Activated naive CD4-positive, alpha-beta T cell treated with anti-CD3 and anti-CD28 coated beads, Interleukin-2, amount 50 U/mL, for 16 hours (primary cell): ENCODE measurements at places on chromosomes 7 and 10.
A peak's percentile ranks its signal among the peaks of the same experiment; 100 is the strongest.

DNA sequence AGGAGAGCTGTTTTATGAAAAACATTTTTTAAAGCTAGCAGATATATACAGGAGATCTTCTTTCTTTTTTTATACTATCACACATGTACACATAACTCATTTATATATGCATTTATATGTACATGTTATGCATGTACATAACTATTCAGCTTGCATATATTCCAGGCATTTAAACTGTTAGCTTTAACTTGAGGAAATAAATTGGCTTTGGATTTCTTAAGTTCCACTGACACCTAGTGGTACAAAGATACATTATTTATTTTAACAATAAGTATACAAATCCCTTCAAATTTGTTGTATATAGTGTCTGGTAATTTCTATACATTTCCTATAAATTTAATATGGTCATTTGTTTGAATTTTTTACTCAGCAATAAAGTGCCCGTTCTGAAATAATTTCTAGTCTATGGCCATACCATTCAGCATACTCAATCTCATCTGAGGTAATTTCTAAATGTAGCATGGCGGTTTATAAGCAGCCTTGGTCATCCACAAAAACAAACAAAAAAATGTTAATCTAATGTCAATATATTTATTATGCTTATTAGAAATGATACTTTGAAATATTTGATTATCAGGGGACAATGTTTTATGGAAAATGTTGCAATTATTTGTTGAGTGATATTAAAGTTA lies 11.6 kb downstream of the ZDHHC6 start:
- DNase-seq: no peak

GRCh38 chr7:70589590-70589989 lies 542.4 kb upstream of the GALNT17 start:
- no peak for DNase-seq

GRCh38 chr10:75531571-75532031 lies 100.2 kb downstream of the LRMDA start:
- DNase-seq: no peak

DNA sequence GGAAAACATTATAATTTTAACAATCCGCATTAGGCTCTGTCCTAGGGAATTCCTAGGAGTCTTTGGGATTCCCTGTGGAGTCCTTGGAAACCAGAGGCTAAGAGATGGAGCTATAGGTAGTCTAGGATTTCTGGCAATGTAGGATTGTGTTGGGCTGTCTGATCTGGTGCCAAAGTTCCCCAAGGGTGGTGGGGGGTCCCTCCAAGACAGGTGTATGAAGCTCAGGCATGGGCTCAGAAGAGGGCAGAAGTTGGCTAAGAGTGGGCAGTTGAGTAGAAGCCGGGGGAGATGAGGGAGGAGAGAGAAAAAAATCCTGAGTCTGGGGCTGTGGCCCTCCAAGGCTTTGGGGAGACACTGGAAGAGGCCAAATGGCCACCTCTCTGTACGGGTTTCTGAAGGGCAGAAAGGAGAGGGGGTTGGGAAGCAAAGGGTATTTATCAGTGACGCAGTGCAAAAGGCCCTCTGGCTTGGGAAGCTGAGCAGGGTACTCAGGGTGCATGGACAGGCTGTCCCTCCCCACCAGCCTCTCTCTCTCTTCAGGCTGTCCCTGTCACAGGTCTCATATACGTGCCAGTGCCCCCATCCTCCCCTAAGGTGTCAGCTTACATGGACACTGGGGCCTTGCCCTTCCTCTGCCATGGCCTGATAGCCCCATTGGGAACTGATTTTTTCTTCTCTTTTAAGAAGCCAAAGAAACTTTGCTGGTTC lies 929 bp downstream of the HOXA6 start:
- no peak for DNase-seq

DNA sequence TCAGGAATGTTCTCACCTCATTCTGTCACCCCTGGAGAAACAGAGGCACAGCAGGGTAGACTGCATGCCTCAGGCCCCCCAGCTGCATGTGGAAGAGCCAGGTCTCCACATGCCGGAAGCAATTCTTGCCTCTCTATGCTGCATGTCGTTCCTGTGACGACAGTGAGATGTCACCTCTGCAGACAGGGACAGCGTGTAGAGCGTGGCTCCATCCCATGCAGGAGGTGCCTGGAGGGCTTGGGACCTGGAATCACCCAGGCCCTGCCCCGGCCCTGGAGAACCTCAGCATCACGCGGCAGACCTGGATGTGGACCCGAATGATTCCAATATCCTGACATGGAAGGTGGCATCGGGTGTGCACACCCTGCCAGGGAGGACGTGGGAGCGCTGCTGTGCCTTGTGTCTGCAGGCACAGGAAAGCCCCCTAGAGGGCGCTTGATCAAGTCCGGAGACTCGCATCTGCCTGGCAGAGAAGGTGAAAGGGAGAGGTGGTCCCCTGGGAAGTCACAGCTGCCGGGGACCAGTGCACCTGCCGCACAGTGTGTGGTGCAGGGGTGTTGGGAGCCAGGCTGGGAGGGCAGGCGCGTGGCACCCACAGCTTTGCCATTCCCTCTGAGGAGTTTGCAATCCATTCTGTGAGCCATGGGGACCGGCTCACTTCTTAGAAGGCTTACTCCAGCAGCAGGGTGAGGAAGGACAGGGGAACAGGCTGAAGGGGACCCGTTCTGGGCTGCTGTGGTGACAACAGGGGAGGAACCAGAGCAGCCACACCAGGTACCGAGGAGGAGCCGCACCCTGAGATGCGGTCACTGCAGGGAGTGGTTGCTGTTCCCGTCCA lies 45.3 kb upstream of the EN2 start:
- peak; percentile 48 for DNase-seq

DNA sequence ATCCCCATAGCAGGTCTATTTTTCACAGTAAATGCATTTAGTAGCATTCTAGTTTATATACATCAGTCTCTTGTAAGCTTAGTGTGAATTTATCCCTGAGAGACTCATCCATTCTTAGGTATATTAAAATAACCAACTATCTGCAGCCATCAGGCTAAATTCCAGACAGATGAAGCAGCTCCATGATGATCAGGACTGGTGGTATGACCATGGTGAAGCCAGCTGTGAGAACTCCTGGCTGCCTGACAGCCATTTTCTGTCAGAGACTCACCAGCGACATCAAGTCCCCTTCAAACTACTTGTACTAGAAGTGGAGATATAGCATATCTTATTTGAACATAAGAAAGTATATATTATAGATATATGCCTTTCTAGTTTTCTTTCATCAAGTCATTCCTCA lies 70.3 kb upstream of the GSDME start:
- no peak for DNase-seq

DNA sequence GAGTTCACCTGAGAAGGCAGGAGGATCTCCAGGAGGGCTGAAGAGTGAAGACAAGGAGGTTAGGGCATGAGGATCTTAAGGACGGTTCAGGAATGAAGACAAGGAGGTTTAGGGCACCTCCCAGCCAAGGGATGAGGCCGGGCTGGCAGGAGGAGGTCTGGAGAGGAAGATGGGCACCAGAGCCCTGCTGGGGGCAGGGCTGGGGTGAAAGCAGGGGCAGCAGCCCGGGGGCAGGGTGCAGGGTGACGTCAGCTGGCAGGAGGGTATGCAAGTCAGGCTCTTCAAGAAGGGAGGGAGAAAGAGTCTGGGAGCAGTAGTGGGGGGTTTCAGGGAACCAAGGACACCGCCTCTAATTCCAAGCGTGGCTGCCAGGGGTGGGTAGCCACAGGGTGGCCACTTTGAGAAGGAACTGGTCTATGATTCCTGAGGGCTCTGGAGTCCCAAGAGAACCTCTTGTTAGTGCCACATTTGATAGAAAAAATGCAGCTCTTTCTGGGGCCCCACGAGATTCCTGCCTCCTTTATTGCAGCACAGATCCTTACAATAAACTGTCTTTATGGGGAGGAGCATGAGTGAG lies 101.6 kb downstream of the C10orf90 start:
- no peak for DNase-seq

DNA sequence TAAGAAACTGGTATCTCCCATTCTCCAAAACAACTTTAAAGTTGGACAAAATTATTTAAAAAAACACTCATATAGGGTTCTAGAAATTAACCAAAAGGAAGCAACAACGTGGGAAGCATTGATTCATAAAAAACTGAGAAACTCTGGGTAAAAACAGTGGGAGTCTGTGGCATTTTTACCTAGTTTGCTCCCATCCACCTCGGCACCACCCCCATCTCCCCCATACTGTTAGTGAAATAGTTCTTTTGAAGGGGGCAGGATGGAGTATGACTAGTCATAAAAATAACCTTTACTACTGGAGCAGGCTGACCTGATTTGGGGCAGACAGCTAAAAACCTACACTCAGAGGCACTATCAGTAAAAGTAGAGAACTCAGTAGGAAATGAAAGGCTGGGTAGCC lies 123.2 kb downstream of the AVL9 start:
- DNase-seq: no peak

GRCh38 chr7:46461334-46461777 lies 540.3 kb upstream of the IGFBP3 start:
- DNase-seq: no peak

DNA sequence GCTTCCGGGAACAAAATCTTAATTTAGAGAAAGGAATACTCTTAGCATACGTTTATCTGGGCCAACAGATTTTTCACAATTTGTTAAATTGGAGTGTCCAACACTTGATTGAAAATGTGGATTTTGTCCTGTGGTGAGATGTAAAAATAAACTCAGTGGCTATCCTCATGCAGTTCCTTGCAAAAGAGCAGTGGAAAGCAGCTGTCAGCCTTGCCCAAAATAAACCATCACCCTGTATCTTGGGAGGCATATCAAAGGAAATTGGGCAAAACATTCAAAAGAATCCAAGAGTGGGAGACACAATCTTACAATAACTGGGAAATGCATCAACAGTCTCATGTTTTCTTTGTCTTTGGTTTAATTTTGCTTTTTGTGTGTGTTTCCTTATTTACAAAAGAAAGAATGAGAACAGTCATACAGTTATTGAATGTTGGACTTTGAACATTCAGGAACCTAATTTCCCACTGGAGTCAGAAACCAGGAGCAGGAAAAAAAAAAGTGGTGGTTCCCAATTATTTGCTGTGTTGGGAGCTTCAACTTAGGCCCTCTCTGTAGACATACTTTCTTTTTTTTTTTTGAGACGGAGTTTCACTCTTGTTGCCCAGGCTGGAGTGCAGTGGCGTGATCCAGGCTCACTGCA lies 44.4 kb upstream of the DGKI start:
- no peak for DNase-seq

- DNase-seq: no peak
Measured at GRCh38 chr10:62456611-62457101, 82.5 kb downstream of the ZNF365 start.

- DNase-seq: no peak
Measured at GRCh38 chr10:100131571-100131970, 49.9 kb upstream of the CPN1 start.

GRCh38 chr7:157905651-157906461 lies 569.1 kb downstream of the DNAJB6 start:
- DNase-seq: no peak

GRCh38 chr10:119299531-119299930 lies 92.2 kb downstream of the GRK5 start:
- DNase-seq: no peak

DNA sequence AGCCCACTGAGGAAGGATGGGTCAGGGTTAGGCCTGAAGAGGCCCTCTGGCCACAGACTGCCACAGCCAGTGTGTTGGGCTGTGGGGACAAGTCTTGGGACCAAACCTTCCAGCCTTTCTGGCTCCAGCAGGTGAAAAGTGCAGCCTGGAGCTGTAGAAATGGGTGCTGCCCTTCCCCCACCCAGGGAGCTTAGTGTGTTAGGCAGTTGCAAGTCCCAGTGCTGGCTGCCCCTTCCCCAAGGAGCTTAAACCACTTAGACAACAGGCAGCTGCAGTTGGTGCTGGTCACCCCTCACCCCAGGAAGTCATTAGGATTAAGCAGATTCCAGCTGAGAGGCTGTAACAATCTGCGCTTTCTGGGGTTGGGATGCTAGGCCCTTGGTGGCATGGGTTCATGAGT lies 563.3 kb downstream of the NRG3 start:
- no peak for DNase-seq

- no peak for DNase-seq
Measured at GRCh38 chr10:70903262-70903921, 15.0 kb upstream of the PCBD1 start.

- no peak for DNase-seq
Measured at GRCh38 chr10:79159785-79160184, 91.0 kb downstream of the ZMIZ1 start.

DNA sequence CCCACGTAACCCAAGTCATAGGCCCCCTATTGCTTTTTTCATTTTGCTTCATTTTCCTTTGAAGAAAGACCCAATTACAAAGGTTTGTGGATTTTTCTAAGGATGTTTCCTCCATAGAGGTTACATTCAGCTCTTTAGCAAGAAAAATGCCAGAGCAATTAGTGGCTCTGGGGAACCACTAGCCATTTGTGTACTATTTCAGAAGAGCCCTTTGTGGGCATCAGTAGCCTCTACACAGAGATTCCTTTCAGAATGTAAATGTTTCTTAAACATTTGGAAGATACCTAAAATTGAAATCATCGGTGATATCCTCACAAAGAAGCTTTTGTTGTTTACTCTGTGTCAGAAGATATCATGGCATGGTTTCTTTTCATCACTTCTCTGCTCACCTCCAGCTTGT lies 291.0 kb upstream of the KMT2E start:
- DNase-seq: no peak
